ENCODE measurements at places on chromosomes 13 and 19. TPM values are rescaled to one million over a fixed set of nuclear protein-coding genes. Genes with fewer than 3 reads are reported as not detected.

- no peak for DNase-seq
Measured at GRCh38 chr13:30659980-30660379, 42.3 kb downstream of the USPL1 start.

SIGLEC14 gene
- total RNA-seq: not detected

DNA sequence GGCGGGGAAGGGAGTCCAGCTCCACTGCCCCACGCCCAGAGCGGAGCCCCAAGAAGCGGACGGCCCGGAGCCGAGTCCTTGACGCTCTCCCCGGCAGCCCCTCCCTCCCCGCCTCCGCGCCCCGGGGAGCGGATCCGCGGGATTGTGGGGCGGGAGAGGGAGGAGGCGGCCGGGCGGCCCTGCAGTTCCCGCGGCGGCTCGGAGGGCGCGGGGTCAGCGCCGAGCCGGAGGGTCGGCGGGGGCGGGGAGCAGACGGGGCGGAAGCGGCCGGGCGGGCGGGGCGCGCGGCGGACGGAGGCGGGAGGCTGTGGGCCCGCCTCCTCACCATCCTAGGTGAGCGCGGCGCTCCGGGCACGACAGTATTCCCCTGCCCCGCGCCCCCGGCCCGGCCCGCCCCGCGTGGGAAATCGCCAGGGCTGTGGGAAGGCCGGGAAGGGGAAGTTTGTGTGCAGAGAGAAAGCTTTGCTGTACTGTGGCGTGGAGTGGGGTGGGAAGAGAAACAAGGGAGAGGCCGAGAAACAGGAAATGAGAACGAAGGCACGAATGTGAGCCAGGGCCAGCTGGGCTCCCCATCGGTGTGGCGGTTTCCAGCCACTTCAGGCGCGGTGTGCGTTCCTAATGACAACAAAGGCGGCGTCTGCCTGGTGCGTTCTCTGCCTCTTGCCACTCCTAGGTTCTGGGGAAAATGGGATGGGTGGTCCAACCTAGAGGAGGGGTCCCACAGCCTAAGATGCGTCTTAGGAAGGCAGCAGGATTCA lies 1.3 kb upstream of the KLF12 start:
- DNase-seq: no peak

SPTBN4 gene
- 3.4 TPM for total RNA-seq

Data from H1 (cell line).